Activated CD4-positive, alpha-beta T cell treated with anti-CD3 and anti-CD28 coated beads for 24 hours (primary cell): ENCODE measurements at places on chromosomes 7 and 10.

DNA sequence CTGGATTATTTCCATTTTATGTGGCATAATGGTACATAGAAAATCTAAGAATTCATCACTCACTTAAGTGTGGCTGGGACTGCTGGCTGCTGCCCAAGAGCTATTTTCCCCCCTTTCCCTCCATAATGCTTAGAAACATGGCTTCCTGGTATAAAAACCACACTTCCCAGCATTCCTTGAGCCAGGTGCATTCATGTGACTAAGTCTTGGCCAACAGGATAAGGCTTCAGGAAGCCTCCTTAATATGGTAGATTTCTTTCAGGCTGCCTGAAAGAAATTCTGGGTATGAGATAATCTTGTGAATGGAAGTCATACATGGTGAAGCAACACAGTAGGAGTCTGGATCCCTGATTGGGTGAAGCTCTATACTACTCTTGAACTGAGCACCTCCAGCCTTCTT is 178.0 kb downstream of the JAZF1 start:
- DNase-seq: no peak

GRCh38 chr10:89310056-89310893 is 8.4 kb downstream of the IFIT2 start:
- no peak for DNase-seq

DNA sequence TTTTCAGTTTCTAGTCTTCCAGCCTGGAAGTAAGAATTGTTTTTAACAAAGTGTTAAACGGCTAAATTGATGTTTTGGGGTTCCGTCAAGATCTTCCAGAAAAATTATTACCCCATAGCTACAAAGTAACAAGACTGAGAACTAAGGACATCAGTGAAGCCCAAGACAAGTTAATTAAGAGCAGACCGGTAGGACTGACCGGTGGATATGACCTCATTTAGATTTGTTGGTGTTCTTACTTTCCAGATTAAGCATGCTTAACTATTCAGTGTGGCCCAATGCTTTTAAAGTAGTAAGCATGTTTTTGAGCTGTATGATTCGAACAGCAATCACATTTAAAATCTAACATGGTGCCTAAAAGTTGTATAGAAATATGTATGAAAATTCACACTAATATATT is 73.1 kb upstream of the RPA3 start:
- DNase-seq: no peak

- DNase-seq: no peak
Measured at GRCh38 chr7:100430493-100431285, 1.1 kb downstream of the MEPCE start.

- no peak for DNase-seq
Measured at GRCh38 chr10:35854661-35855060, 212.6 kb upstream of the FZD8 start.

GRCh38 chr10:26216585-26217395 is at the start of gene GAD2:
GAD2 (plus strand) TSS chr10:26216774; CDS start chr10:26216810, 36 bp downstream.
- no peak for DNase-seq

DNA sequence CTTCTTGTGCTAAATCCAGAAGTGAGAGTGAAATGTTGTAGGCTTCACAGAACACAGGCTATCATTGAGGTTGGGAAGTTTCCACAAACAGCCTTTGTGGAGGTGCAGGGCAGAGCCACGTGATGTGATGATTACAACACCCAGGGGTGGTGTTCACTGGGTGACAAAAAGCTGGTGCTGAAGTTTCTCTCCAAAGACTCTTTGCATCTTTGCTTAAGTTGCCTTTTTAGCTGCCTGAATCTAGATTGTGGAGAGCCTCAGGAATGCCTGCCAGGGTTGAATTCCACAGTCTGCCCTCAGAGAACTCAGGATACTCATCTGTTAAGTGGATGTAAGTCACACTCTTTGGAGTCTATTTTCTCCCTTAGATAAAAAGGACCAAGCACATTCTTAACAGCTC is 56.3 kb downstream of the PLXNA4 start:
- no peak for DNase-seq

DNA sequence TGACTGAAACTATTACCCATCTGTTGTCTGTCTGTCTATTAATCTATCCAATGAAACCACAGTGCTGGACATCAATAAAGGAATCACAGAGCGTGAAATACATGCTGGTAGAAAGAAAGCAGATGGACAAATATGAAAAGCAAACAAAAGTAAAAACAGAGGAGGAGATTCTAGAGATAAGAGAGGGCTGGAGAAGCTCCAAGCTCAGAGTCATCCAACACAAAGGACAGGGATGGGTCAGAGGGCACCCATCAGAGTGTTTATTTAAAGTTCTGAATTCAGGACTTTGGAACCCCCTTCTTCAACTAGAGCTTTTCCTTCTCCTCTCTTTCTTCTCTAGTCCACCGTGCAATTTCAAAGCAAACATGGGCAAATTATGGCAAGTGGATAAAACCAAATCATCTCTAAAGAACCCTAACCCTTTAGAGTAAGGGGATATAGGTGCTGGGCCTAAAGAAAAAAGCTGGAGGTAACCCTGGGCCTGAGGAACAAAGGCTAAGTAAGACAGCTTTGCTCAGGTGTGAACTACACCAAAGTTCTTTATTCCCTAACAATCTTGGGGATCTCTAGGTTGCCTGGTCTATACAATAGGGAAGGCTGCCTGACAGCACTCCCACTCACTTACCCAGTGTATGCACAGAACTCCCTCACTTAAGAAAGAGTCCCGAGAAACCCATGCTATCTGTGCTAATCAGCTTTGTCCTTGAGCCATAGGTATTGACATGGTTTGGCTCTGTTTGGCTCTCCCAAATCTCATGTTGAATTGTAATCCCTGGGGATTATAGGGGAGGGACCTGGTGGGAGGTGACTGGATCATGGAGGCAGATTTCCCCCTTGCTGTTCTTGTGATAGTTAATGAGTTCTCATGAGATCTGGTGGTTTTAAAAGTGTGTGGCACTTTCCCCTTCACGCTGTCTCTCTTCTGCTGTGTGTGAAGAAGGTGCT is 97.0 kb downstream of the BAMBI start:
- DNase-seq: no peak

- no peak for DNase-seq
Measured at GRCh38 chr7:47281161-47281560, 300.8 kb downstream of the TNS3 start.

GRCh38 chr10:67629461-67629971 is 66.5 kb downstream of the CTNNA3 start:
- no peak for DNase-seq

- DNase-seq: no peak
Measured at GRCh38 chr10:117216028-117216427, 18.7 kb downstream of the KCNK18 start.

DNA sequence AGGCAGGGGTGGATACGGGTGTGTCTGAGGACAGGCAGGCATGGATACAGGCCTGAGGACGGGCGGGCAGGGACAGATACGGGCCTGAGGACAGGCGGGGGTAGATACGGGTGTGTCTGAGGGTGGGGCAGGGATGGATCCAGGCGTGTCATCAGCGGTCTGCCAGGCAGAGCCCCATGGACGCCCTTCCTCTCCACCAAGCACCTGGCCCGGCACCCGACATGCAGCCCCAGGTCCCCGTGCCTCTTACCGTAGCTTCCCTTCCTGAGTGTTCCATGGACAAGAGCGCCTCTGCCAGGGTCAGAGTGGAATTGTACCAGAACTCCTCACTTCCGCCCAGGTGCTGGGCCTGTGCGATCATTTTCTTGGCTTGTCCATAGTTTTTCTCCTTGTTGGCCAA is 74.6 kb upstream of the NKX6-2 start:
- DNase-seq: no peak
